ENCODE measurements at places on chromosomes 2 and 18.
A peak's percentile ranks its signal among the peaks of the same experiment; 100 is the strongest.

DNA sequence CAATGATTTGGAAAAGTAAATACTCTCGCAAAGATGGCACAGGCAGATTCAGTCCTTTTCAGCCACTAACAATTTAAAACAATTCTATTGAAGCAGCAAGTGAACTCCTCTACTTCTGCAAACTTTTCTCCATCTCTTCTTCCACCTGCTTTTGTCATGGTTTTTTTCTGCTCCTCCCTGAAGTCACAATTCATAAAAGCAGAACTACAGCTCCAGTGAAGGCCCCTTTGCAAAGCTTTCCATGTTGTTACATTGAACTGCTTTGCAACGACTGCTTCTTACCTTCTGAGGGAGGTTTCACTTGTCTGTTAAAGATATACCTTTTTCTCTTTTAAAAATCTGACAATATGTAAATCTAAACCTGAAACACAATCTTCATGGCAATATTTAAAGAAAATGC is 3.7 kb upstream of the SERTAD2 start:
- DNase-seq: no peak

GRCh38 chr2:177117755-177118154 is 94.8 kb upstream of the HNRNPA3 start:
- no peak for DNase-seq

- no peak for DNase-seq
Observed at GRCh38 chr2:37232131-37232933, 874 bp downstream of the NDUFAF7 start.

DNA sequence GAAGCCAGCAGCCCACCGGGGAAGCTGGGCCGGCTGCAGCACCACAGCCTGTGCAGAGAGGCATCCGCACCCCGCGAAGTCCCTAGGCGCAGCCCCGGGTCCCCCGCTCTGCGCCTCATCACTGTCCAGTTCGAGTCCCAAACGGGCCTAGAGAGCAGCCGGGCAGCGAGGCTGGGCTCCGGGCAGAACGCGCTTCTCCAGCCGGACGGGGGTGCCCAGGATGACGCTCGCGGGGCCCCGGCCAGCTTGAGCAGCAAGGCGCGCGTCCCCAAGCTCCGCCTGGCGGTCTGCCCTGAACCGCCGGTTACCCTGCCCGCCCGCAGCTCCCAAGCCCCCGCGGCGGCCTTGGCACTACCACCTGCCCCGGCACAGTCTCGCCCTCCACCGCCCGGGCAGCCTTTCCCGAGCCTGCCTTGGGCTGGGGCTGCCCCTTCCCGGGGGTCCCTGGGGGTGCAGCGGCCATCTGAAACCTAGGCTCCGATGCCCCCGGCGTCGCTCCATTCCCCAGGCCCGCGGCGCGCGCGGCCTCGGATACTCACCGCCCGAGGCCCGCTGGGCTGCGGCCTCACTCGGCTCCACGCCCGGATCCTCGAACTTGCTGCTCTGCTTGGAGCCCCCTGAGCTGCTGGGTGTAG is 591 bp downstream of the SLC16A14 start:
- DNase-seq: peak; percentile 28

GRCh38 chr18:47602273-47602897 is 328.1 kb downstream of the SMAD2 start:
- no peak for DNase-seq

DNA sequence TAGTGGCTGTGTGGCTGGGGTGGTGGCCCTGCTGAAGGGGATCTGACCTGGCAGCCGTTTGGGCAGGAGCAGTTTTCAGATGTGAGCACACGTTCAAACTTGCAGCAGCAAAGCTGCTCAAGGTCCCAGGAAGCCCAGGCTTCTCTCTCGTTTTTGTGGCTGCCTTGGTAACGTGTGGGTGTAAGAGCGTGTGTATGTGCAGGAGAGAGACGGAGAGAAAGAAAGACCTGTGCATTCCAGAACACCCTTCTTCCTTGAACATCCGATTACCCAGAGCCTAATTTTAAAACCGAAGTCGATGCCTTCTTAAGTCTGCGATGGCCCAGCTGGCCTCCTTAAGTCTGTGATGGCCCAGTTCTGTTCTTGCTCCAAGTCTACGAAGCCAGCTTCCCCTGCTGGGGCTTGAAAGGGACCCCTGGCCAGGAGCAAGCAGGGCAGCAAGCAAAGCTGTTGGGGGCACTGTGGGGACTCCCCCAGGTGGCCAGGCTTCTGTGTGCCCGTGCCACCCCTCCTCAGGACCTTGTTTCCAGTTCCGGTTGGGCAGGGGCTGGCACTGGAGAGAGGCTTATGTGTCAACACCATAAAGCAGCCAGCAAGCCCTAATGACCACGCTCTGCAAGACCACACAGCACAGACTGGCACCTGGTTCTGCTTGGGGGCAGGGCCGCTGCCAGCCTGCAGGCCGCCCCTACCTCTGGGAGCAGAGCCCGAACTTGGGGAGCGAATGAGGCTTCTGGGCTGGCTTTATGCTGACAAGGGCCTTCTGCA is 55.8 kb upstream of the ALPP start:
- no peak for DNase-seq

DNA sequence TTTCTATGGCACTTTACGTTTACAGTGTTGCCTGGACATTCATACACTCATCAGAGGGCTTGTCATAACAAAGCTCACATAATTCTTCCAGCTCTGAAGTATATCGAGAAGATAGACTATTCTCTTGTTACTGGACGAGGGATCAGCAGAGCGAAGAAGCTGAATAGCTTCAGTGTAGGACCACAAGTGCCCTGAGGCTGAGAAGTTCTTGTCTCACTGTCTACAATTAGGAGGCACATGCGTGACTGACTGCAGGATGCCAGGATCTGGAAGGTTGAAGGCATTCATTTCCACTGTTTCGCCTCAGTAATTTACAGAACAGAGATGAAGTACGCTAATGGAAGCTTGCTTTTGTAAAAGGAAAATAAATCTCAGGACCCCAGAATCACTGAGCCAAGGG is 9.6 kb downstream of the SH3YL1 start:
- DNase-seq: no peak

DNA sequence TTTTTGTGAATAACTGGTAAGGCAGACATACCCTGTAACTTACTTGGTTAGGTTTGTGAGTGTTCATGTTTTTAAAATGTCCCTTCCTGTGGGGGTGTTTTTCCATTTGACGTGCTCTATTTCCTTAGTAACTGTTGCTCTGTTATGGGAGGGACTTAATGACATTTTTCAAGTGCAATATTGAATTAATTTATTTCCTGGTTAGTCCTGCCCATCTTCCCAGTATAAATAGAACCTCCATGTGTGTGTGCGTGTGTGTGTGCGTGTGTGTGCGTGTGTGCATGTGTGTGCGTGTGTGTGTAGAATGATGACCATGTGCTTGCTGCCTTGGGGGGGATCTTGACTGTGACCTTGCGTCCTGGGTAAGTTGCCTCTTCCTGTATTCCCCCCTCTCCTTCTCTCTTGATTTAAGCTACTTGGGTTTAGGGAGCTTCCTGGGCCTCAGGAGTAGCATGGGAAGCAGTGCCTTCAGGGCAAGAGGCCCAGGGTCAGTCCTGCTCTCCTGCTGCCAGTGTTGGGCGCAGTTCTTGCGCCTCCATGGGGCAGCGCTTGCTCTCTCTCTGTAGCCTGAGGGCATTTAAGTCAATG is 163.9 kb downstream of the LDLRAD4 start:
- DNase-seq: no peak

DNA sequence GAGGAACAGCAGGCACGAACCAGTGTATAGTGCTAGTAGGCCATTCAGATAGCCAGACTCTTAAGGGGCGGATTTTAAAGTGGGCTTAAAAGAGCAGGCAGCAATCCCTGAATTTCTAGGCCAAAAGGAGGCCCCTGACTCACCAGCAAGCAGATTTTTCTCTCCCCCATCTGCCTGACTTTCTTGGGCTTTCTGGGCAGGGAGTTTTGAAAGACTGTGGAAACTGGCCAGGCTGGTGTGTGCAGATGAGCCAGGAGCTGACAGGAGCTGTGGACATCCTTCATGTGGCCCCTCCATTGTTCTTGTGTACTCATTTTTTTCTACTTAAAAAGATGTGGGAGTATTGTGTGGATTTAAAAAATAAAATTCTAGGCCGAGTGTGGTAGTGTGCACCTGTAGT is 59.0 kb downstream of the GLI2 start:
- DNase-seq: no peak

DNA sequence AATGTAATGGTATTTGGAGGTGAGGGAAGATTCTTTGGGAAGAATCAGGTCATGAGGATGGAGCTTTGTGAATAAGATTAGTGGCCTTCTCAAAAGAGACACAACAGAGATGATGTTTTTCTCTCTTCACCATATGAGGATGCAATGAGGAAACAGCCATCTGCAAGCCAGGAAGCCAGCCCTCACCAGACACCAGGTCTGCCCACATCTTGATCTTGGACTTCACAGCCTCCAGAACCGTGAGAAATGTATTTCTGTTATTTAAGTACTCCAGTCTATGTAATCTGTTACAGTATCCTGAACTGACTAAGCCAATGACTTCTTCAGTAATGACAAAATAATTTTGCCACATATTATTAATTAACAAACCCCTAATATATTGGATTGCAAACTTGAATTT is 28.3 kb downstream of the CYRIA start:
- no peak for DNase-seq

DNA sequence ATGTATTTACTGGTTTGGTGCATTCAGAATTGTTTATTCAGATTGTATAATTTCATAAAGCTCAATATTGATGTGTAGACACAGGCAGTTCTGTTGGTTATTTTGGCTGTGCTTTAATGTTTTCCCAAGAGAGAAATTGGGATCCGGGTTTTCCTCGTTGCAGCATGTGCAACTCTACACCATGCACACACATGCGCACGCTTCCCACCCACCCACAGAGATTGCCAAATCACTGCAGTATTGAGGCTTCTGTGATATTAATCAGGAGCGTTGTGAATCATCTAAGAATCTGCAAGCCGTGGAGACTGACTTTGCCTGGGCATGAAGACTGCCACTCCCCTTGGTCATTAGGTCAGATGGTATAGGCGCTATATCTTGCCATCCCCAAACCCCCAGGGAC is 571.5 kb downstream of the SLC4A3 start:
- DNase-seq: no peak

DNA sequence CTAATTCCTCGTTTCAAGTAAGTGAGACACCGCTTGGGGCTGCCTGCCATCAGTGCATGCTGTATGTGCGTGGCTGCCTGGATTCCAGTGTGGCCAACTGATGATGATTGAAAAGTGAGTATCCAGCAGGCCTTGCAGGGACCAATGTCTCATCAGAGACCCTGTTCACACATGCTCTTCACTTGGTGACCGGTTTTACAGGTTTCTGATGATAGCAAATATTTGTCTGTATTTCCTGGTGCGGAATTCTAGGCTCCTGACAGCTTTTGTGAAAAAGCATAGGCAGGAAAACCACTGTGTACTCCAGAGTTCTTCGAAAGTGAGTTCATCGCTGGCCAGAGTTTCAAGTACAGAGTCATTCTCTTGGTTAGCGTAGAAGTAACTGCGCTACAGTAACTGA is 13.8 kb upstream of the YWHAQ start:
- DNase-seq: no peak

DNA sequence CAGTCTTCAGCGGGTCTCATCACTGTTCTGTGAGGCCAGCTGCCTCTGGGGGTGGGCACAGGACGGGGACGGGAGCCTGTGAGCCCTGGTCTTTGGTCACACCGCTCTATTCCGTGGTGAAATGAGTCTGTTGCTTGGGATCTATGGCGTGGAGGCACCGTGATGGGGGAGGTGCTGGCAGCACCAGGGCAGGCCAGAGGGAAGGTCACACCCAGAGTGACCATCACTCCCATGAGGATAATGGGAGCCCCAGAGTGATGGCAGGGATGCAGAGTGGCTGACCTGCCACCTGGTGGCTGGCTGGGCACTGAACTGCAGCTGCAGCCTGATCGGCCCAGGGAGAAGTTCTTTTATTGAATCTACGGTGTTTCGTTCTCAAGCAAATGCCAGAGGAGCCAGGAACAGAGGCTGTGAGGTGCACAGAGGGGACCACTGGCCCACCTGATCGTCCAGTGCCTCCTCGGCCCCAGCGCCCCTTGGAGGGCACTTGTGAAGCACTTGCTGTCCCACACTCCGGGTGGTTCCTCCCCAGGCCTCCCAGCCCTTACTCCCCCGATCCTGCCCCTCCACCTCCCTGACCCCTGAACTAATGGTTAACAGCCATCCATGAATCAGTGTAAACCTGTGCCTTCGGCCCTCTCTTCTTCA is 17.9 kb downstream of the KCNIP3 start:
- DNase-seq: no peak

GRCh38 chr2:20507166-20507692 is 60.4 kb downstream of the RHOB start:
- no peak for DNase-seq

DNA sequence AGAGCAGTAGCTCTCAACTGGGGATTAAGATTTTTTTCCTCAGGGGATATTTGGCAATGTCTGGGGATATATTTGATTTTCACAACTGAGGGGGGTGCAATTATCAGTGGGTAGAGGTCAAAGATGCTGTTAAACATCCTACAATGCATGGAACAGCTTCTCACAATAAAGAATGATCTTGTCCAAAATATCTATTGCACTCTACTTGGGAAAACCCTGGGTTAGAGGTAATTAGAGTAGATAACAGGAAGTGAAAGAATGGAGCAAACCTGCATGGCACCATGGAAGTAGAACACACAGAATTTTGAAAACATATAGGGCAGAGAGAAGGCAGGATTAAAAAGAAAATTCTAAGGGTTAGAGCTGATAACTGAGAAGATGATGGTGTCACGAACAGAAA is 26.4 kb upstream of the PPM1B start:
- DNase-seq: no peak

GRCh38 chr2:120258196-120258595 is 5.5 kb downstream of the RALB start:
- DNase-seq: no peak

DNA sequence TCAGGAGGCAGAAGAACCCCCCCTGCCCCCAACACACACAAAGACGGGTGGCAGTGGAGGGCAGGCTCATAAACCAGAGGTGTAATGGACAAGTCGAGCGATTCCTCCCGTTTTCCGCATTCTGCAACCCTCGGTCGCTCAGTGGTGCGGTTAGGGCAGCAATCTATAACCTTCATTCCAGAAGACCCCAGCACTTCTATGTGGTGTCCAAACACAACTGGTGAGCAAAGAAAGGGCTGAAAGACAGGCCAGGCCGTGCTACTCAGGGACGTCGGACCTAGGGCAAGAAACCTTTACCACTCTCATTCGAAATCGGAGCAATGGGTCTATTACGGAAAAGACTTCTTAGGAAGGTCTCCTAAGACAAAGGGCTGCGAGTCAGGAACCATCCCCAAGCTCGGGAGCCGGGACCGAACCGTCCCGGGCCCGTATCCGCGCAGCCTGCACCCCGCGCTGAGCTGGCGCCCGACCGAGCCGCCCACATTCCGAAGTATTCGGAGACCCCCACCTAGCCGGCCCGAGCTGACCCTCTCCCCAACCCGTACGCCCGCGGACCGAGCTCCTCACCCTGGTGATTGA is 568 bp downstream of the ARL5A start:
- peak; percentile 2 for DNase-seq

Data from activated T-helper 9 cell treated with anti-CD3 and anti-CD28 coated beads, Interleukin-2, amount 50 U/mL, for 16 hours (primary cell).